ENCODE measurements at places on chromosomes 7 and 10. TPM values are rescaled to one million over a fixed set of nuclear protein-coding genes. Genes with fewer than 3 reads are reported as not detected.

Gene MEOX2
- polyA plus RNA-seq: 49.1 TPM

Gene MBL2
- not detected for polyA plus RNA-seq

Gene CRPPA
- 3.8 TPM for polyA plus RNA-seq

- no peak for DNase-seq
Observed at GRCh38 chr10:22874189-22874854, 53.5 kb upstream of the ARMC3 start.

DNA sequence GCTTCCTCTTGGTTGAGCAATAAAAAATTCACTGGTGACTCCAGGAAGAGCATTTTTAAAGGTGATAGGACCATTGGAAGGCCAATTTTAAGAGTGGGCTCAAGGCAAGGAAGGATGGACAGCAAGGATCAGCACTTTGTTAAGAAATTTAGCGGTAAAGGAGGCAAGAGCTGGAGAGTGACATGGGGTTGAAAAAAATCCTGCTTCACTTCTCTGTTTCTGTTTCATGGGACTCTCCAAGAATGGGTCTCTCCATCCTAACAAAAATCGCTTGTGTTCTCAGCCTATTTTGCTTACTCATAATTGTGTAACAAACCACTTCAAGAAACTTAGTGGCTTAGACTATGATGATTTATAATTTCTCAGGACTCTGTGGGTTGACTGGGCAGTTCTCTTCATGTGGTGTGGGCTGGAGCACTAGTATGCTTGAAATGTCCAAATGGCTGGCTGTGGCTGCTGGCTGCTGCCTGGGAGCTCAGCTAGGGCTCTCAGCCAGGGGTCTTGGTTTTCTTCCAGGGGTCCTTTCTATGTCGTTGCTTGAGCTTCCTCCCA is 59.8 kb upstream of the ZNRF2 start:
- DNase-seq: no peak

- DNase-seq: no peak
Observed at GRCh38 chr7:29328811-29329210, 134.2 kb downstream of the CHN2 start.

DNA sequence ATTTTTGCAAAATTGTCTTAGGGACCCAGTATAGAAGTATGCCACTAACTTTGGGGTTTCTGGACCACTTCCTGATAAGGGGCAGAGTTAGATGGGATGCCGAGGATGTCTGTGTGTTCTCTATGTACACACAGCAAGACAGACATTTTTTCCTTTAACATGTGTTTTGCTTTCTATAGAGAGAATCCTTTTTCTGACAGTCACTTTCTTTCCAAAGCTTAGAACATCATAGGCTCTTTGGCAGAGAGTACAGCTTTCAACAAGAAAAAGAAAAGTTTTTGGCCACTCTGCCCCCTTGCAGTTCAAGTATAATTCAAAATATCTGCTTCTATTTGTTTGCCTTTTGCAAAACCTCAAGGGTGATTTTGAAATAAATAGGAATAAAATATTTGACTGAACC is 44.1 kb downstream of the PAPSS2 start:
- peak; percentile 31 for DNase-seq

Data from muscle of arm (tissue), 14 donors.